ENCODE measurements at places on chromosomes 4 and X.

- no peak for DNase-seq
These were observed 15.9 kb downstream of the RGS12 start for GRCh38 chr4:3308691-3309090.

DNA sequence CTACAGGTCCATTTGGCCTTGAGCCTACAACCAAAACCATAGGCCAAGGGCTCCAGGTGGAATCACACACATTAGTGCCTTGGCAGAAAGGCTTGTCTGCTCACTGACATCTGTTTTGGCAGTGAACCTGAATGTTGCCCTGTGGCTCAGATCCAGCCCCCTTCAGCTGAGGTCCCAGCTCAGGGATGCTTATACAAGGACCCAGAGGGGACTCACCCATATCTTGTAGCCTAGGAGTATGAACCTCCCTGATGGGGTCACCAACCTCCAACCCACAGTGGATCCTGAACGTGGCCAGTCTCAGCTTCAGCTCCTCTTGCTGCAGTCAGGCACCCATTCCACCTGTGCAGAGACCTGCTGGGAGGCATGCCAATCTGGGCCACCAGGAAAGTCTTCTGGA is 50.8 kb upstream of the HMX1 start:
- no peak for DNase-seq

DNA sequence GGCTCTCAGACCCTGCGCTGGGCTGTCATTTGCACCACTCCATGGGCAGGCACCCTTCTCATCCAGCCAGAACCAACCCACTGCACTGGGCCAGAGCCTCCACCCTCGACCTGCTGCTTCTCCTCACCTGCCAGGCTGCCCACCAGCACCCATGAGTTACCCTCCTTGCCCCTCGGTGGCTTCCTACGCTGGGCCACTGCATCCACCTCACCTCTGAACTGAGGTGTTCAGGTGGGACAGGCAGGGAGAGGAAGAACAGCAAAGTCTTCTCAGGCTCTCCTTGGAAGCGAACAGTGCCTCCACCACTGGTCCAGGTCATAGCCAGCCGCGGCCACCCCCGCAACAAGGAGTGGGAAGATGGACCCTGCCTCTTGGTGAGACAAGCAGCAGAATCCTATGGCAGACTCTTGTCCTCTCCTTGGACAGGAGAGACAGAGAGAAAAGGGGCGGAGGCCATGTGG is 32.4 kb upstream of the HMX1 start:
- no peak for DNase-seq

- no peak for DNase-seq
These were observed 532 bp upstream of the SH3BP2 start for GRCh38 chr4:2792396-2792710.

GRCh38 chrX:133888984-133889383 is 96.4 kb downstream of the GPC3 start:
- DNase-seq = no peak

- DNase-seq = peak; percentile 19
These were observed 80.8 kb upstream of the MAB21L2 start for GRCh38 chr4:150501009-150501727.

DNA sequence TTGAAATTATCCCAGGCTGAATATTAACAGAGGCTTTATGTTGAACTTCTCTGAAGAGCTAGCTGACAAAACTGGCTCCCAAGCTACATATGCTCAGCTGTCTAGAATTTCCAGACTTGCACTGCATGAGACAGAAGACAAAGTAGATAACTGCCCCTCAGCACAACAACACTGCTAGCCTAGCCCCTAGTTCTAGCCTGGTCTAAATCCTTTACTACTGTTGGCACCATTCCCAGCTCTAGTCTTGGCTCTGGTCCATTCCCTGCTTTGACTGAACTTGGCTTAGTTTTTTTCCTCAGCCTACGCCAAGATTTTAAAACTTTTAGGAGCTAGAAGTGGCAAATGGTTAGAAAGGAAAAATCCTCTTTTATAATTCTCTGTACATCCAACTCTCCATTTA is 7.6 kb upstream of the OPHN1 start:
- DNase-seq = no peak

DNA sequence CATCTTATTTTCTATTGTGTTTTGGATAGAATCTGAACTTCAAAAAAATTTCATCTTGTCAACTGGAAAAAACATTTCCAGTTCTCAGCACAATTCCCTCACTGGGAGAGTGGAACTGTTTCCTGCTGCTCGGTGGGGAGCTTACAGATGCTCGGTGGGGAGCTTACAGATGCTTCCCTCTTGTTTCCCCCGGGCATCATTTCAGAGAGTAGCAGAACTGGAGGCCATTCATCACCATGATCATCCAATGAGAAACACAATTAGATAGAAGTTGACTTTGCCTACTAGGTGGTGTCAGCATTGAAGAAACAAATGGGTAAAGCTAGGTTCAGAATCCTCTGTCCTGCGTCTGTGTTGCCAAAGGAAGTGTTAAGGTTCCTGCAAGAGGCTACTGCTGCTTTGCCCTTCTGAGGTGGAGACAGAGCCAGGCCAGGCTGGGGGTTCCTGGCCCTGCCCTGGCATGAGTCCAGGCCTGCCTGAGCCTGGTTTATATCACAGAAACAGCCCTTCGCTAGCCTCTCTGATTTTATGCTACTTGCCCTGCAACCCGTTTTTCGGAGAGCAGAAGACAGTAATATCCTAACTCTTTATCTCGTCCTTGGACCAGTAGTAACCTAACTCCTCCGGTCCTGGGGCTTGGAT is 70.6 kb downstream of the TAPT1 start:
- DNase-seq = no peak

GRCh38 chr4:172957216-172957615 is 211.4 kb upstream of the GALNT7 start:
- DNase-seq = no peak

- no peak for DNase-seq
These were observed 246.3 kb downstream of the NDST4 start for GRCh38 chr4:114866901-114867670.

GRCh38 chr4:150904671-150905070 is 110.4 kb downstream of the LRBA start:
- no peak for DNase-seq

DNA sequence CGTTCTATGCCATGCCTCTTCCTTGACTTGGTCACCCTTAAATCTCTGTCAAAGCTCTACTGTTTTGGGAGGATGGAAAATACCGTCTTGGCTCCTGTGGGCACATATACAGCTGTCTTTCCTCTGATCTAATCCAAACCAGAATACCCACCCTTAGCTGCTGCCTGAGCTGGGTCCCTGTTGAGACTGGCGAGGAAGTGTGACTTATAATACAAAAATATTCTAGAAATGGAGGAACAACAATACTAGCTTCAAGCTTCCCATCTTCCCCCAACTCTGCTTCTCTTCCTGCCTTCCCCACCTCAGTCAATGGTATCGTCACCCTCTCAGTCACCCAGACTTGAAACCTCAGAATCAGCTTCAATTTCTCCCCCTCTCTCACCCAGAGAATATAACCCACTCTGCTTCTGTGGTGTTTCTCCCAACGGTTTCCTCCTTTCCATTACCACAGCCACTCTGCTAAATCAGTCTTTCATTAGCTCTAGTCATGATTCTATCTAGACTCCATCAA is 599 bp upstream of the IL2RG start:
- no peak for DNase-seq

DNA sequence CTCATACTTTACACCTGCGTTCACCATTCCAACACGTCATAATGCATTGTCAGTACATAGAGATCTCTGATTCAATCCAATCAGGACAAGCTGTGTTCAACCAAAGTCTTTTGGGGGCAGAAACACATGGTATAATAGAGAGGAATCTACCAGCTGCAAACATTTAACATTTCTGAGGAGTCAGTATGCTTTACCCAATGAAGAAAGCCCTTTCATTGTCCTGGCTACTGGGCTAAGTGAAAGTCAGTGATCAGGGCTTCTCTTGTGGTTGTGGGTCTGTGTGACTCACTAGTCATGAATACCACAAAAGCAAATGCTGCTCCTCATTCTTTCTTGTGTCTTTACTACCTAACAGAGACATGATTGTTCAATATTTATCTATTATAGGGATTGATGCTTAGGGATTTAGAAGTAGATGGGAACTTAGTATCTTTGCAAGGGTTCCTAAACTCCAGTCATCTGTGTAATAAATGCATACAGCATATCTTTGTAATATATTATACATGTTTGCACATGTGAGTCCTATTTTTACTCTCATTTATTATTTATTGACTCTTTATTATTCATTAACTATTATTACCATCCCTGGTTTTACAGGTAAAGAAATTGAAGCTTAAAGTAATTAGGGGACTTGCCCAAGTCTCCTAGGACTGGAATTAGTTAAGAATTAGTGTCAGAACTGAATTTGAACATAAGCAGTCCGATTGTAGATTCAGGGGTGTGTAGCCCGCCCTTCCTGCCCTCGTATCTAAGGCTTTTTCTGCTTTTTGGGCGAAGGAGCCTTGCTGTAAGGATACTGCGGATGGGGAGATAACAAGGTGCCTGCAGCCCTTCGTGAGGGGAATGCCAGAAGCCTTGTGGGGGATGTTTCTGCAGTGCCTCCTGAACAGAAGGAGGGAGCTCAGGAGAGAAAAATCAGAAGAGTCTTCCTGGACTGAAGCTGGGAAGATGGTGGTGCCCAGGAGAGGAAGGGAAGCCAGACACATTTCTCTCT is 353.1 kb upstream of the BOD1L1 start:
- DNase-seq = peak; percentile 70

DNA sequence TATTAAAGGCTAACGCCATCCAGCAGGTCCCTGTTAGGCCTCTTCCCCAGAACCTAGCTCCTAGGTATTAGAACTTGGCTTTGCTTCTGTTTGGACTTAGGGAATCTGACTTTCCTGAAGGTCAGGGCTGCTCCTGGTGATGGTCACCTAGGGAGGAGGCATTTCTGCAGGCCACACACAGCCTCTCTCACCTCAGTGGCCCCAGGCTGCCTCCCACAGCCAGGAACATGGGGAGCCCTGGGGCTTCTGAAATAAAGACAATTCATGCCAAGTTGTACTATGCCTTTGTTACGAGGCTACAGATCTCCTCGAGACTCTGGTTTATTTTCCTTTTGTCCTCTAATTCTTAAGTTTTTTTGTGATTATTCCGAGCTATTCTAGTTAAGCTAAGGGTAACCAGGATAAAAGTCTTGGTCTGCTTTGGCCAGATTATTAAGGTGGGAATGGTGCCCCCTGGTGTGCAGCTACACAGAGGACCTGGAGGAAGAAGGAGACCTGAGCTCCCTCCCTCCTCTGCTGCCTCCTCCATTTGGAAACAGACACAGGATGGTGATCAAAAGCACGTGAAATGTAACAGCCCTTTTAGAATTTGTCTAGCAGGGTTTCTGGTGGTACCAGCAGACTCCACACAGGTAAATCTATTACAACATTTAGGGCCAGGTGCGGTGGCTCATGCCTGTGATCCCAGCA is 131.0 kb downstream of the DCLK2 start:
- DNase-seq = peak; percentile 43

GRCh38 chr4:188091-188490 is 63.8 kb downstream of the ZNF718 start:
- no peak for DNase-seq

DNA sequence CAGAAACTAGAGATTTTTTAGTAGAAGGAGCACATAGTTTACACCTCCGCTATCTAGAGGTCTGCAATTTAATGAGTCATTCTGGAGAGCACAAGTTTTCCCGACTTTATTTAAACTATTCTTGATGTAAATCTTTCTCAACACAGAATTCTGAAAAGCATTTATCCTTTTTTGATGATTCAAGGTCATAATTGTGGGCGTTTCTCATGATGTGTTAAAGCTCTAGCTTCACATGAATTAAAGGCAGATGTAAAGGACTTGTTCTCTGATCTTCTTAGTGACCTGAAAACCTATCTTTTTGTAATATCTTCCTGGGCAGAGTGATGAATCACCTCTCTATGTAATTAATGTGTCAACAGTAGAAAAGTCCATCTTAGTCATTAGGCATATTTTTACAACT is 128.8 kb downstream of the COMMD8 start:
- no peak for DNase-seq

DNA sequence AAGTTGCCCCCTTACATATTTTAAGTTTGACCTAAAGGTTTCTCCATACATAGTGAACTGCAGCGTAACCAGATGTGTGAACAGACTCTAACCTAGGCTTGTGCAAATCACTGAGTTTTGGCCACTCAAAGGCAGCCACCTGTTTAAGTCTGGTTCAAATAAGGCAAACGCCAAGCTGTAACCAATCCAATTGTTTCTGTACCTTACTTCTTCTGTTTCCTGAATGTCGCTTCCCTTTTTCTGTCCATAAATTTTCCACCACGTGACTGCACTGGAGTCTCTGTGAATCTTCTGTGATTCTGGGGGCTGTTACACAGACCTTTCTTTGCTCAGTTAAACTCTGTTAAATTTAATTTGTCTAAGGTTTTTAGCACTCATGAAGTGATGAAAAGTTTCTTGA is 618.8 kb downstream of the GLUD2 start:
- no peak for DNase-seq

DNA sequence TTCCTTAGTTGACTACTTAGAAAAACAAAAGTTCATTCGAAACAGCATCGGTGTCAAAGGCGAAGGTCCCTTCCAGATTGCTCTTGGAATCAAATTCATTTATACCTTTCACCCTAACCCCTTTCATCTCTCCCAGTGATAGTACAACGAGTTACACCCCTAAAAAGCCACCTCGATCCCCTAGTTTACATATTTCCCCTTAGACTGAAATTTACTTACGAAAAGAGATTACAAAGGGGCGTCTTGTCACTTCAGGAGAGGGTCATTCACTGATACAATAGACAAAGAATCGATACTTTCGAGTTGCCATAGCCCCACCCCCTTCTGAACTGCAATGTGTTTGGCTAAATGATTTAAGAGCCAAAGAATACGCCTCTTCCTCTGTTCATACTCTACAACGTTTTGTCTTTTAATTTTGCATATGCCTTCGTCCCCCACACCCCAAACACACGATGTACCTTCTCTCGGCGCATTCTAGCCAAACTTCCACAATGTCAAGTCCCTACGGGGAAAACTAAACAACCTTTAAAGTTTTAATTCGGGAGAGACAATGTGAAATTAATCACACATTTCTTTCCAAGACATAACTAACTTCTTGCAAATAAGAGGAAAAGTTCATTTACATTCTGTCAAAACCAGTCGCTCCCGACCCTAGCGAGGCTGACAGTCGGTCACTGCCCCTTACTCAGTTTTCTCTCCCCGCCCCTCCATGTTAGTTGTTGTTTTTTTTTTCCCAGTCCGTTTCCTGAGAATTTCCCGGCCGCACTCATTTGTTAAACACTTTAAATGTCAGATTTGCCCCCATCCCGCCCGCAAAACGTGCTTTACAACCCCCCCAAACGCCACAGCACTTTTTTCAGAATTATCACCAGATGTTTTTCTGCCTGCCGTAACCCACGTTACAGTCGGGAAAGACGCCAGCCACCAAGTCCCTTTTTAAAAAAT is 88.6 kb downstream of the HPRT1 start:
- no peak for DNase-seq

- DNase-seq = no peak
These were observed 557.6 kb downstream of the SPRY1 start for GRCh38 chr4:123954220-123954619.

- no peak for DNase-seq
These were observed 26.6 kb upstream of the PPP1R2C start for GRCh38 chrX:42804524-42804923.

GRCh38 chr4:3572363-3572762 is 40.1 kb upstream of the LRPAP1 start:
- no peak for DNase-seq

All from hepatic stellate cell (primary cell).